ENCODE measurements at places on chromosomes 16 and 17. TPM values are rescaled to one million over a fixed set of nuclear protein-coding genes. Genes with fewer than 3 reads are reported as not detected.

HS3ST3B1 gene
- 9.0 TPM for total RNA-seq

HNF1B gene
- not detected for total RNA-seq

CX3CL1 gene
- total RNA-seq: 15.5 TPM

LDHD gene
- 4.5 TPM for total RNA-seq

CHST5 gene
- 0.33 TPM for total RNA-seq

MPP2 gene
- 12.1 TPM for total RNA-seq

RHBDL3 gene
- total RNA-seq: 8.9 TPM

CRYBA1 gene
- not detected for total RNA-seq

GRCh38 chr17:45222014-45222288 lies 266 bp downstream of the FMNL1 start:
- no peak for DNase-seq

GRCh38 chr16:57680842-57681375 lies 12.8 kb downstream of the ADGRG3 start:
- DNase-seq: no peak

DNA sequence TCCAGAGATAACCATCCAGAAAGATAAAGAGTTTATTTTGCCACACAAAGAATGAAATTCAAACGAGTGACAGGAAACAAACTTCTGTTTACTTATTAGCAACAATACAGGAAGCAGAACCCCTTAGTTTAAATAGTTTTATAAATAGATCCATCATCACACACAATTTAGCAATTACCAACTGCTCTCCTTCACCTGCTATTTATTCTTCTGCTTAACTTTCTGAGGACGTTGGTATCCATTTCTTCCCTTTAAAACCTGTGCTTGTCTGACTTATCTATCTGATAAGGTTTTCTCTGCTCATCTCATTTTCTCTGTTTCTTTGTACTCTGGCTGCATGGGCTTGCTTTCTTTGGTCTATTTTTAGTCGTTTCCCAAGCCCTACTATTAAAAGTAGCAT lies 4.3 kb upstream of the ADAMTS18 start:
- no peak for DNase-seq

DNA sequence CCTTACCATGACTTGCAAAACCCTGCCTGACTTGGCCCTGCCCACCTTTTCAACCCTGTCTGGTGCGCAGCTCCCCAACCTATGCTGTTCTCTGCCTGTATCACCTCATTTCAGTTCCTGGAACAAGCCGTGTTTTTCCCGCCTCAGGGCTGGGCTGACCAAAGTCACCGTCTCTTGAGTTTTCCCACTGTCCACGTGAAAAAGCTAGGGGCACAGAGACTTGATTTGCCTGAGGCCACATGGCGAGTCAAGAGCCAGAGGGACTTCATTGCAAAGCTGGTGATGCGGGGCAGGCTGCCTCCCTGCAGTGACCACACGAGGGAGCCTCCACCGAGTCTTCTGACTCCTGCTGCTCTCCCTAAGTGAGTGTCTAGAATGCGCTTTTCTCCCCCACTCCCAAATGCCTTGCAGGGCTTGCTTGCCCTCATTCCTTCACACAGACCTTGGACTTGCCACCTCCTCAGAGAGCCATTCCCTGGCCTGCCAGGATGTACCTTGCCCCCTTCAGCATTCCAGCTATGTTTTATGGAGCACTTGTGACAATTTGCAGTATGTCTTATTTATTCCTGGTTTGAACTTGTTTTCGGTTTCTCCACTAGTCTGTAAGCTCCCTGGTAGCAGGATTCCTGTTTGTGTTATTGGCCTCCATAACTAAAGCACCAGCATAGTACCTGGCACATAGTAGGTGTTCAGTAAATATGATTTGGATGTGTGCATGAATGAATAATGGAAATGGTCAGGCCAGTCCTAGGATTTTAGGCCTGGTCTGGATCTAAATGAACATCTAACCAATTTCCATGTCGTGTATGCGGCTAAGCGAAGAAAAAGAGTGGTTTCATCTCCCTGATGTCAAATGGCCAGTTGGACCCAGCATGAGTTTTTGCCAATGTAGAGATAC lies 252.3 kb downstream of the SNX29 start:
- peak; percentile 77 for DNase-seq

DNA sequence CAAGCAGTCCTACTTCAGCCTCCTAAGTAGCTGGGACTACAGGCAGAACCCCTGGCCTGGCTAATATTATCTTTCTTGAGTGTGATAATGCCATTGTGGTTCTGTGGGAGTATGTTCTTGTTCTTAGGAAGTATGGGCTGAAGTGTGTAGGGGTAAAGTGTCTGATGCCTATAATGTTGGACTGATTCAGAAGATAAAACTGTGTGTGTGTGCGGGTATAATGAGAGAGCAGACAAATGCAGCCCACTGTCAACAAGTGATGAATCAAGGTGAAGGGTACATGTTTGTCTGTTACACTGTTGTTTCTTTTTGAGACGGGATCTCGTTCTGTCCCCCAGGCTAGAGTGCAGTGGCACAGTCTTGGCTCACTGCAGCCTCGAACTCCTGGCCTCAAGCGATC lies 127.5 kb downstream of the CLEC16A start:
- no peak for DNase-seq

GRCh38 chr16:84572096-84572495 lies 45.8 kb downstream of the COTL1 start:
- DNase-seq: no peak

GRCh38 chr17:17737961-17738894 lies 57.0 kb downstream of the RAI1 start:
- no peak for DNase-seq

DNA sequence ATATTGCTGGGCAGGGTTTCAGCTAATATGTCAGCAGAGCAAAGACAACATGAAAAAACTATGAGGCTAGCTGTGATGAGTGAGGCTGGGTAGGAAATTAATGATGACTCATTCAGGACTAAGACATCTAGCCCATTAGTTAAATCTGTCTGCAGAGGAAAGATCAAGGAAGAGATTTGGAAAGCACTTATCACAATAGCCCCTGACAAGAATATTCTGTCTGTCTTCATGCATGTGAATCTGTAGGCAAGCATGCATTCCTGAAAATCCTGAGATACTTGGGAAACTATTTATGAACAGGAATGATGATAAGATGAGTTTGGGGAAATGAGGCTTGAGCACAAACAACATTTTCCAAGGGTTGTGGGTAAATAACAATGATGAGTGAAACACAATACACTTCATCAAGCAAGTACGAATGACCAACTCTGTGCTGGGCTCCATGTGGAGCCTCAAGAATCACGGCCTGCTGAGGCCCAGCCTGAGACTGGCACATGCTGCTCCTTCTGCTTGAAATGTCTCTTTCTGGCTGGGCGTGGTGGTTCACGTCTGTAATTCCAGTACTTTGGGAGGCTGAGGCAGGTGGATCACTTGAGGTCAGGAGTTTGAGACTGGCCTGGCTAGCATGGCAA lies 96.5 kb upstream of the ASIC2 start:
- no peak for DNase-seq

DNA sequence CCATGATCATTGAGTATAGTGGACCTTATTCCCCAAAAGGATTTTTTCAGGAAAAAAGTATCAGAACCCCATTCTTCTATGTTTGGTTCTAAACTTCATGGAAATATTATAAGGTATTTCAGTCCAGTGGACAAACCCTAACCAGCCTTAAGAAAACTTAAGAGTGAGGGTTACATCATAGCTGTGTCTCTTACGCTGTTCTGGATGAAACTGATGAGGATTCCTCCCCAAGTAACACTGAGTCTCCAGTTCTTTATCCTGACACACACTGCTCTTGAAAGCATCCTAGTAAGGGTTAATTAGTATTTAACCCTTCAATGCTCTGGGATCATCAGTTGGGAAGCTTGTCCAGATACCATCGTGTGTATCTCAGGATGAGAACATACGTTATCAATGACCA lies 5.0 kb downstream of the LYRM1 start:
- DNase-seq: no peak

GRCh38 chr17:80036715-80037477 lies 454 bp downstream of the CCDC40 start:
- DNase-seq: no peak

DNA sequence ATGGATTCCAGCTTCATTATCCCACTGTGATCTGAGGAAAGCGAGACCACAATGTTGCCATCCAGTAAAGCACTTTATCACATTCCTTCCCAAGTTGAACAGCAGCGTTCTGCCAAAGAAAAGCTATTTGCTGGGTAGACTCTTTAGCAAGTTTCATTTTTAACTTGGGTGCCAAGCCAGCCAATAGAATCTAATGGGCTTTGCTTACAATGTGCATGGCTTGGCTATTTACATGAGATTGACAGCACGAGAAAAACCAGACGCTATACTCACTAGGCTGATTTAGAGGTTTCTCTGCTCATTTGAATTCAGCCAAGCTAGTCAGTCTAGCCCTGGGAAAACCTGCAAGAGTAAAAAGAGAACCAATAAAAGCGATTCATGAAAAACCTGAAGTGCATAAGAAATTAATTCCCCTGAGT lies 108.9 kb downstream of the CDH13 start:
- peak; percentile 56 for DNase-seq

GRCh38 chr17:11086646-11087340 lies 154.2 kb upstream of the SHISA6 start:
- no peak for DNase-seq

DNA sequence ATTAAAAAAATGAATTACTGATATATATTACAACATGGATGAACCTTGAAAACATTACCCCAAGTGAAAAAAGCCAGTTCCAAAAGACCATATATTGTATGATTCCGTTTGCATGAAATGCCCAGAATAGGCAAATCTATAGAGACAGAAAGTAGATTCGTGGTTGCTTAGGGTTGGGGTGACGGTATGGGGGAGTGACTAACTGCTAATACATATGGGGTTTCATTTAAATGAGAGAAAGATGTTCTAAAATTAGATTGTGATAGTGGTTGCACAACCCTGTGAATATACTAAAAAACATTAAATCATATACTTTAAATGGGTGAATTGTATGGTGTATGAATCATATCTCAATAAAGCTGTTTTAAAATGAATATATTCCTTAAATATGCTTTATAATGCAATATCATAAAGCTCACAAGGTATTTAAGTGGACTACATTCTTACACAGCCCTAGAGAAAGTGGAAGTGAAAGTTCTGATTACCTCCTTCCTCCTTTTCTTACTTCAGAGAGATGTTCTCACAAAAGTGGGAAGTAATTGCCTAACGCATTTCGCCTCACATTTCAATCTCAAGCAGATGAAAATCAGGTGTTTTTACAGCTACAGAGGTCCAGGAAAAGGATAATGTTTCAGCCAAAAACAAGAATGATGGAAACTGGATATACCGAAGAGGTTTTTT lies 142.7 kb upstream of the GNAO1 start:
- no peak for DNase-seq

- no peak for DNase-seq
Observed at GRCh38 chr16:25553711-25554436, 137.9 kb upstream of the HS3ST4 start.

GRCh38 chr17:10737168-10737622 lies 7.4 kb upstream of the TMEM220 start:
- peak; percentile 60 for DNase-seq

DNA sequence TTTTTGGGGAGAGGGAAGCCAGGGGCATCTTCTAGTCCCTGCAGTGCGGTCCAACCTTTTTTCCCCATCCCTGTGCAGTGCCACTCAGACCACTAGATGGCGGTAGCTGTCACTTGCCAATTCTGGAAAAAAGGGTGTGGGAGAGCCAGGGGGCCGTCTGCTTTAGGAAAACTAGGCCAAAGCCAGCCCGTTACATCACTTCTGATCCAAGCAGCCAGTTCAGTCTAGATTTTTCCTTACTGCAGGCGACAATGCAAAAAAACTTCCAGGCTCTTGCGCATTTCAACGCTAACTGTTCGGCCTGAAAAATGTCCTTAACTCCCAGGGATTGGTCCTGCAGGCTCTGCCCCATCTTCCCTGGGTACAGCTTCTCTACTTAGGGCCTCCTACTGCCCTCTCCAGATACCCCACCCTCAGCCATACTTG lies 69.2 kb upstream of the CES5A start:
- DNase-seq: peak; percentile 95

- DNase-seq: peak; percentile 84
Observed at GRCh38 chr17:56939869-56940484, 20.9 kb downstream of the COIL start.

GRCh38 chr16:27165576-27165975 lies 37.8 kb upstream of the KDM8 start:
- no peak for DNase-seq

- no peak for DNase-seq
Observed at GRCh38 chr17:57624386-57624785, 120.7 kb downstream of the CCDC182 start.

DNA sequence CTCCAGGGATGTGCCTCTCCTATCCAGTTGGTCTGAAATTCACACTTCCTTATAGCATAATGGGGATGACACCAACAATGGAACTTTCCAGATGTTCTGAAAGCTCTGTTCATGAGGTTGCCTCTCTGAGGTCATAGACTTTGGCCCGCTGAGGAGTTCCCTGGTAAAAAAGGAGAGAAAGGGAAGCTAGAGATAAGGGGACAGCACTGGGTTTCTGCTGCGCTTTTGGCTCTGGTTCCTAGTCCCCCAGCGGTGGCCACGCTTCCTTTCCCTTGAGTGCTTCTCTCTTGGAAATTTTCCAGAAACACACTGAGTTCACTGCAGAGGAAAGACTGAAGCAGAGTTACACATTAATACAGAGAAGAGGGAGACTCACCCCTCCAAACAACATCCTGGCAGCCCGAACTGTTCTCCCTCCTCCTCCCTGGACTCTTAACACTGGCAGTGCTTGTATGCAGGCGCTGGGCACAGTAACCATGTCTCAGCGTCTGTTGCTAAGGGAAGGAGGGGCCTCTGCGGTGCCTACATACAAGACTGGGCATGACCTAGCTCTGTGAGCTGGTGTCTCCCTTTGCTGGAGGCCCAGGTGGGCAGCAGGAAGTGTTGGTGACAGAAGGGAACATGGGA lies at the start of gene DNAH3:
DNAH3 (minus strand) TSS at position 472 of the 627 bp plus-strand sequence. CDS start 527 bp downstream, outside the sequence.
- DNase-seq: no peak

- DNase-seq: no peak
Observed at GRCh38 chr16:69340095-69340644, 598 bp downstream of the NIP7 start.

GRCh38 chr16:60608971-60609370 lies 1427.3 kb downstream of the CDH8 start:
- no peak for DNase-seq

DNA sequence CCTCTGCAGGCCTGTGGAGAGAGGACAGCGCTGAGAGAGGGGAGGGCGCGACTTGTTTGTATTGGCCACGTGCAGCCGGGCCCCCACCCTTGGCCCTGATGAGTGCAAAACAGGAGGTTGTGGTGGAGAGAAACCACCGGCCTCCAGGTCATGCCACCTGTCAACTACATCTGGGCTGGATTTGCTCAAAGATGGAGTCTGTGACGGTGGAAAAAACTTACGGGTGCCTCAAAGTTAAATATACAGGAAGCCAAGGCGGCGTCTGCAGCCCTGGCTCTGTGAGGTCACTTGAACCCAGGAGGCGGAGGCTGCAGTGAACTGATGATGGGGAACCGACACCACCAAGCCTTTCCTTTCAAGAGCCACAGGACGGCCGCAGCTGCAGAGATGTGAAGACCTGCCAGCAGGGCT lies 15.7 kb downstream of the C16orf74 start:
- no peak for DNase-seq

GRCh38 chr17:28896884-28897768 lies at the start of gene FLOT2:
Gene FLOT2 (minus strand): TSS chr17:28897733. CDS start chr17:28897574, 159 bp downstream.
- peak; percentile 79 for DNase-seq

GRCh38 chr16:72856797-72857196 lies 191.1 kb downstream of the ZFHX3 start:
- DNase-seq: no peak

- peak; percentile 64 for DNase-seq
Observed at GRCh38 chr17:80005360-80006338, 30.0 kb downstream of the TBC1D16 start.

Measured in spinal cord (tissue), 10 donors.